ENCODE measurements at places on chromosomes 3 and 15.

DNA sequence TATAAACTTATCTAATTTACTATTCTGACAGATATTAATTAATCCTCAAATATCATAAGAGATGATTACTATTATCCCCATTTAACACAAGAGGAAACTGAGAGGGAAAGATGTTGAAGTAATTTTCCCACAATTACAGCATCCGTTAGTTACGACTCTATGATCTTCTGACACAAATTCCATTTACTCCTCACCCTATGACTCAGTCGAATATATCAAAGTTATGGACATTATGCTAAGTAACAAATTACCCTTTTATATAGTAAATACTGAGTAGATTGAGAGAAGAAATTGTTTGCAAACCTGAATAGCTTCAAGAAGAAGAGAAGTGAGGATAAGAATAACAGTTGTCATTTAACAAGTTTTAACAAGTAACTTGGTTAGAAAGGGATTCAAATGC lies 340.0 kb downstream of the TBC1D5 start:
- DNase-seq, result no peak

DNA sequence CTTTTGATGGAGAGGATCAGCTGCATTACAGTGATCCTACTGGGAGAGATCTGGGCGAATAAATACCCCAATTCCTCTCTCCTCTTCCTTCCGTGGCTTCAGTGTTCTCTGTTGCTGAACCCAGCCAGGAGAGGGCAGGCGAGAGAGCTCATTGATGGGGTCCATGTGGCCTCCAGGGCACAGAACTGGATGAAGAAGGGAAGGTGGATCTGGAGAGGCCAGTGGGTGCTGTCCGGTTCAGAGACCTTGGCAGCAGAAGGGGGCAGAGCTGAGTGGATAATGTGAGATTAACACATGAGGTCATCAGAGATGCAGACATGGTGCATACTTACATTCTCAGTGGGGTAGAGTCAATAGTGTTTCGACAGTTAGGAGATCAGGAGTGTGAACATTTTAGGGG lies 193.6 kb downstream of the CLSTN2 start:
- no peak for DNase-seq

GRCh38 chr3:181987736-181988135 lies 276.0 kb downstream of the SOX2 start:
- DNase-seq, result no peak

GRCh38 chr3:72655723-72656122 lies 192.5 kb downstream of the SHQ1 start:
- no peak for DNase-seq

- DNase-seq, result no peak
Observed at GRCh38 chr3:60046210-60046609, 996.4 kb upstream of the CFAP20DC start.

DNA sequence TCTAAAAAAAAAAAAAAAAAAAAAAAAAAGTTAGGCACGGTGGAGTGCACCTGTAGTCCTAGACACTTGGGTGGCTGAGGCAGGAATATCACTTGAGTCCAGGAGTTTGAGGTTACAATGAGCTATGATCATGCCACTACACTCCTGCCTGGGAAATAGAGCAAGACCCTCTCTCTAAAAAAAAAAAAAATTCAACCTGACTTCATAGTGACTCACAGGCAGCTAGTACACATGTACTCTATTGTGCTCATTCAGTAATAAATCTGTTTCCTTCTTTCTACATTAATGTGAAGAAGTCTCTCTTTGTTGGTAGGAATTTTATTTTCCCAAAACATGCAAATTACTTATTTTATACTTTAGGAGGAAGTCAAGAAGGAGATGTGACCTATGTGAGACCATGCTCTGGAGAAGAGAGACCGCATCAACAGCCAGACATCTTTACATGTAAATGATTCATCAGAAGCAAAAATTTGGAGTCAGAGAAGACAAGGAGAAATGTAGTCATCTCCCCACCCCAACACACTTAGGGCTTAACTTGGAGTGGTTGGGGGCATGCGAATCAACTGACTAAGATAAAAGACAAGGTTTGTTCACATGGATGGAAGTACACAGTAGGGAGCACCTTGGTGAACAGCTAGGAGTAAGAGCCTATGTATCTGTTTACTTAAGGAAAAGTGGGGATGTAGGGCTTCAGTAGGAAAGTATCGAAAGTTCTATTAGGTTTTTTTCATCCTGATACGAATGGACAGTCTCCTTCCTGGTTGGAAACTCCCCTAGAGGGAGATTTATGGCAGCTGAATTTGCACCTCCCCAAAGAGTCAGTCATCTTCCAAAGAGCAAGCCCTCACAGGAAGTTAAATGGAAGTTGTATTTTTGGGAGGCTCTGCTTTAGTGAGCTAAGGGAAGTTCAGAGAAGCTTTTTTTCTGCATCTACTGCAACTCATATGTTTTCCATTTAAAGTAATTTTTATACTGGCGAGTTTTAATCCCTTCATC lies 23.0 kb upstream of the NMD3 start:
- no peak for DNase-seq

GRCh38 chr15:100934726-100935125 lies 15.6 kb downstream of the LRRK1 start:
- no peak for DNase-seq

GRCh38 chr15:25807063-25807462 lies 56.1 kb downstream of the ATP10A start:
- DNase-seq, result no peak

- DNase-seq, result no peak
Observed at GRCh38 chr3:7950890-7951289, 550.7 kb upstream of the LMCD1 start.

GRCh38 chr3:76349715-76350480 lies 564.5 kb upstream of the ZNF717 start:
- DNase-seq, result no peak

- no peak for DNase-seq
Observed at GRCh38 chr15:31871166-31871886, 159.0 kb upstream of the CHRNA7 start.

DNA sequence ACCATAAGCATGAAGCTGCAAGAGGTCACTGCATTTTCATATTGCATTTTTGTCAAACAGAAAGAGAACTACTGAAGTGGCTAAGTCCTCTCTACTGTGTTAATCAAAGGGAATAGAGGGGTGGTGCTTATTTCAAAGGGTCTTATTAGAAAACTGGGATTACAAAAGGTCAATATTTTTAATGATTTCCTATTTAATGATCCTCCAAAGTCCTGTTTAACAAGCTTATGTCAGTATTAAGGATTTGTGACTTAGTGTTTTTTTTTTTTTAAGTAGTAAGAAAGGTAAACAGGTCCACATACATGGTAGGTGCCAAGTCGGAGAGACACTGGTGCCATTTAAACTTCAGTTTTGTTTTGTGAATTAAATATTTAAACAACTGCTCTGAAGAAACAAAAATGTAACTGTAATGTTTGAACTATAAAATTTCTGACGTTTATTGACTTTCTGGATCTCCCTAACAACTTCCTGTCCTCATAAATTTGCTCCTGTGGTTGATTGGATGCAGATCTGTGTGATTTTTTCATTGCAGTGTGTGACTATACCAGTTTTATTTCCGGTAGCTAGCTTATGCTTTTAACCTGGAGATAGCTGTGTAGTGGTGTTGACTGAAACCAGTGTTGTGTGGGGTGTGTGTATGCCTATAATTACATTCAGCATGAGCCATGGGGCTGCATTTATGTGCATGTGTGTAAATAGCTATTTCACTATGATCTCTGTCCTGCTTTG lies 8.6 kb upstream of the CACNA1D start:
- no peak for DNase-seq

DNA sequence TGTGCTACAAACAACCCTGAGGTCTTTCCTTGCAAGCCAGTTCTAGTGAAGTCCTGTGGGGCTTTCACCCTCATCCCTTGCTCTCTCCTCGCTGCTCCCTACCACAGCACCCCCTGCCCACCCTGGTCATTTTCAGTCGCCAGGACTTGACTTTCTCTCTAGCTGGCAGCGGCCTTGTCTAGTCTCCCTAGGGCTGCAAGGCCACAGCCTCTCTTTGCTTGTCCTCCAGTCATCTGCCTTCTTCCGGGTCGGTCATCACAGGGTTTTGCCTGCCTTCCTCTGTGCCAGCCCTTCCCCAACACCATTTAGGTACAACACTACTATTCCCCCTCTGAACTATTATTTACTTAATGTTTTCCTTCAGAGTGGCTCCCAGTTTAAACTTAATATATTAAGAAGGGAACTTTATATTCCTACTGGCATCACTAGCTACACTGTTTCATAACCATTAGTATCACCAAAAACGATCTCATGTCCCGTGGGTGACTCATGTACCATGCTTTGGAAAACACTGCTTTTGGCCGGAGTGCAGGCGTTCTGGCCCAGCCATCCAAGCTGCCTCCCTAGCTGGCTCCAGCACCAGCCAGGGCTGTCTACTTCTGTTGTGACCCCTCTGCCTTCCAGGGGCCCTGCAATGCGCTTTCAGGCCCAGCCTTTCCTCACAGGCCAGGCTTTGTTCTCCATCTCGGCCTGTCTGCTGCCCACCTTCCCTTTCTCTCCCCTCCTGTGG lies 21.4 kb downstream of the FAH start:
- peak; percentile 86 for DNase-seq

DNA sequence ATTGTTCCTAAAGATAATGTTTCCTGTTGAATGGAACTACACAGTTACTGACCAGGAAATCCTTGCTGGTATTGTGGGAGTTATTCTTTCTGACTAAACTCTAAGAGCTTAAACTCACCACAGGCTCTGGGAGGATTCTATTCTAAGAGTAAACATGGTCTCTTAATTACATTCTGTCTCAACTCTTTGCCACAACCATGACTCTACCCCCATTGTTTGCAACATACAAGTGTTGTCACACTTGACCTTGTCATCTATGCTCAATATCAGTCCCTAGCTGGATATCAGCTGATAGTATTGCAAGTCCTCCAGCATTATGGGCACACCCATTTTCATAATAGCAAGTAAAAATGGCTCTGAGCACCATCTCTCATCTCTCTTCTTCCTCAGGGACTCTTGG lies 29.6 kb upstream of the SECISBP2L start:
- no peak for DNase-seq

DNA sequence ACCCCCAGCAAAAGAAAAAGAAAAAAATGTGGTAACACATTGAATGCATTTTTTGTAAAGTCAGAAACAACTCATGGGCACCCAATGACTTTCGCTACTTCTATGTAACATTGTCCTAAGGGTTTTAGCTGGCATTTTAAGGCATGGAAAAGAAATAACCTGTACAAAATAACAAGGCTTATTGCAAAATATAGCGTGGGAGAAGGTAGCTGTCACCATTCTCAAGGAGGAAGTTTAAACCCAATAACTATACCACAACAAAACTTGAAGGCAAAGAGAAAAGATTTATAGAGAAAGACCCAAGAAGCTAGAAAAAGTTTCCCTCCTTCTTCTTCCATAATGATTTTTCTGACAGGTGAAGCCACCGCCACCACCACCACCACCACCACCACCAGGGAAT lies 55.7 kb upstream of the ACP3 start:
- no peak for DNase-seq
